Lung (tissue), 17 donors: ENCODE measurements at places on chromosomes 16 and 17. TPM values are rescaled to one million over a fixed set of nuclear protein-coding genes. Genes with fewer than 3 reads are reported as not detected.

DNA sequence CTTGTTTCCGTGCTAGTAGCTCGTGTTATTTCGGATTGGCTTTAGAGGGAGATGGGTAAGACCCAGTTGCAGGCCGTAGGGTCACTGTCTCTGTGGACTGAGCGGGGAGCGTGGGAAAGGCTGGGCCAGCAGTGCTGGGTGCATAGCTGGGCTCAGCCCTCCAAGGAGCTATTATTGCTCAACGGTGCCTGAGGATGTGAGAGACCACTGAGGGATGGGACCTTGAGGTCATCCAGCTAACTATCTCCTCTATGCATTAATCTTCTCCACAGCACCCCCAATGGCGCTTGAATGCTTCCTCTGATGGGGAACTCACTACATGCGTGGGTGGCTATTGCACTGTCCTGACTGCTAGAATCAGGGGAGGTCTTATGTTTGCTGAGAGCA lies 126.1 kb upstream of the FOXF1 start:
- H3K4me3 ChIP-seq, result no peak overlapping the region
- peaks cover 7% of the 10 kb centered on the region for H3K4me1 ChIP-seq
- no peak for DNase-seq
- H3K27ac ChIP-seq, result peak overlapping the region; percentile 46
- no peaks in the 10 kb centered on the region for H3K36me3 ChIP-seq

- H3K36me3 ChIP-seq, result no peaks in the 10 kb centered on the region
- no peaks in the 10 kb centered on the region for H3K4me1 ChIP-seq
- no peaks in the 10 kb centered on the region for H3K27me3 ChIP-seq
Measured at GRCh38 chr16:6558661-6559060, 774.0 kb upstream of the RBFOX1 start.

DNA sequence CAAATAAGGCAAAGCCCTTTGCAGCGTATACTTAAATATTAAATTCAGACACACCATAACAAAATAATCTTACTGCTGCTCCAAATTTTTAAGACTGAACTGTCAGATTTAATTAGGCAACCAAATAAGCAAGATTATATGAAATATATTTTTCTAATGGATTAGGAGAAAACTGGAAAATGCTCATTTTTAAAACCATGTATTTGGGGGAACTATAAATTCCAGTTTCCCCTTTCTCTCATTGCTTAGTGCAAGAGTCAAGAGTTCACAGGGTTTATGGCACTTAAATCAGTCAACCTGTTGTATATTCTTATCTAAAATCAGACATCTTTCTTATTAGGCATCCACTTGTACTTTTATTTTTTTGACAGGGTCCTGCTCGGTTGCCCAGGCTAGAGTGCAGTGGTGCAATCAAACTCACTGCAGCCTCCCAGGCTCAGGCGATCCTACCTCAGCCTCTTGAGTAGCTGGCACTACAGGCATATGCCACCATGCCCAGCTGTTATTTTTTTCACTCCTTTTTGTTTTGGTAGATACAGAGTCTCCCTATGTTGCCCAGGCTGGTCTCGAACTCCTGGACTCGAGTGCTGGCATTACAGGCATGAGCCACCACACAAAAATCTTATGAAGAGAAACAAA lies 2.1 kb upstream of the KANSL1 start:
- H3K4me3 ChIP-seq, result no peak overlapping the region
- peaks cover 3% of the 10 kb centered on the region for H3K4me1 ChIP-seq
- H3K36me3 ChIP-seq, result no peaks in the 10 kb centered on the region
- no peak for DNase-seq

DNA sequence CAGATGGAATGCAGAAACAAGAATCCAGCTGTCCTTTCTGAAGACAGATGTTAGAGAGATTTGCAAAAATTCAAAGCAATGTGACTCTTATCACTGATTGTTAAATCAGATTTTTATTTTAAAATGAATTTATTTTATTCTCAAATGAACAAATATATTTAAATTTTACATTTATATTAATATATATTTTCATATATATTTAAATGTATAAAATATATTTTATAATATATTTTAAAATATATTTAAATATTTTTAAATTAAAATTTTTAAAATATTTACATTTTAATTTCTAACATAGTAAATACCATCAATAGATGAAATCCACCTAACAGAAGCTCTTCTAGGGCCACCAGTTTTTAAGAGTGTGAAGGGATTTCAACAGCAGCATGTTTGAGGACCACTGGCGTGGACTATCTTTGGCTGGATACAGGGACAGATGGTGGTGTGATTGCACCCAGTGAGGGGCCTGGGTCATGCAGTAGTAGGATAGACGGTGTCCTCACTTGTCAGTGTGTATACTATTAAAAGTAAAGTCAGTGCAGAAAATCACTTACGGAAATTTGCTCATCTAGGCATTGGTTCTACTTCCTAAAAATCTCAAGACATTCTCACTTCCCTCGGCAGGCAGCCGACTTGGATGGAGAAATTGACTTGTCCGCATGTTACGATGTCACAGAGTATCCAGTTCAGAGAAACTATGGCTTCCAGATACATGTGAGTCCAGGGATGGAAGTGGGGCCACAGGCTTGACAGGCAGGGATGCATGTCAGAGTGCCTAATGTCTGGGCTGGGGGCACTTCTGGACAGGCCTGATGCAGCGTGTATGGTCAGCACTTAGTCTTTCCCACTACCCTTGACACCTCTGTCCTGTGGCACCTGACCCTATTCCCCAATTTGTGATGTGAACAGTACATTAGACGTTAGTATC lies 56.3 kb downstream of the PLD6 start:
- peak overlapping the region; percentile 78 for H3K27ac ChIP-seq
- H3K36me3 ChIP-seq, result peaks cover 63% of the 10 kb centered on the region
- no peaks in the 10 kb centered on the region for H3K27me3 ChIP-seq
- DNase-seq, result no peak
- H3K4me3 ChIP-seq, result no peak overlapping the region
- no peaks in the 10 kb centered on the region for H3K4me1 ChIP-seq

DNA sequence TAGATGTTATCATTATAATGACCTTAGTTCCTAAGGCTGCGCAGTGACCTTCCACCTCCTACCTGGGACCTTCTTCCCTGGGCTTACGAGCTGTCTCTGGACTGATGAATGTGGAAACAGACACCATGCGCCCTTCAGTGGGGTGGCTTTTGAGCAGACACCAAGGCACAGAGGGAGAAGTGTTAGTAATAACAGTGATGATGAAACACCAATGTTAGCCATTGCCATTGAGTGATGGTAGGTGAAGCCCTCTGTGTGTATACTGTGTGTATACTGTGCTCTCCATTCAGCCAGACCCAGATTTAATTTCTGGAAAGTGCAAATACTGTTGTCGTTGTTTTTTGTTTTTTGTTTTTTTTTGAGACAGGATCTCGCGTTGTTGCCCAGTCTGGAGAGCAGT lies 44.5 kb downstream of the CLEC16A start:
- peaks cover 2% of the 10 kb centered on the region for H3K4me1 ChIP-seq
- DNase-seq, result no peak
- no peaks in the 10 kb centered on the region for H3K27me3 ChIP-seq
- H3K36me3 ChIP-seq, result peaks cover 4% of the 10 kb centered on the region

- no peaks in the 10 kb centered on the region for H3K27me3 ChIP-seq
- no peak for DNase-seq
- no peak overlapping the region for H3K4me3 ChIP-seq
- H3K27ac ChIP-seq, result peak overlapping the region; percentile 35
- no peaks in the 10 kb centered on the region for H3K4me1 ChIP-seq
- H3K36me3 ChIP-seq, result no peaks in the 10 kb centered on the region
Measured at GRCh38 chr17:74691151-74691550, 21.6 kb downstream of the CD300LF start.

GRCh38 chr17:76467809-76468633 lies 618 bp downstream of the AANAT start:
- no peak for DNase-seq
- H3K4me1 ChIP-seq, result no peaks in the 10 kb centered on the region
- H3K27me3 ChIP-seq, result no peaks in the 10 kb centered on the region
- H3K36me3 ChIP-seq, result no peaks in the 10 kb centered on the region
- H3K27ac ChIP-seq, result no peak overlapping the region

DNA sequence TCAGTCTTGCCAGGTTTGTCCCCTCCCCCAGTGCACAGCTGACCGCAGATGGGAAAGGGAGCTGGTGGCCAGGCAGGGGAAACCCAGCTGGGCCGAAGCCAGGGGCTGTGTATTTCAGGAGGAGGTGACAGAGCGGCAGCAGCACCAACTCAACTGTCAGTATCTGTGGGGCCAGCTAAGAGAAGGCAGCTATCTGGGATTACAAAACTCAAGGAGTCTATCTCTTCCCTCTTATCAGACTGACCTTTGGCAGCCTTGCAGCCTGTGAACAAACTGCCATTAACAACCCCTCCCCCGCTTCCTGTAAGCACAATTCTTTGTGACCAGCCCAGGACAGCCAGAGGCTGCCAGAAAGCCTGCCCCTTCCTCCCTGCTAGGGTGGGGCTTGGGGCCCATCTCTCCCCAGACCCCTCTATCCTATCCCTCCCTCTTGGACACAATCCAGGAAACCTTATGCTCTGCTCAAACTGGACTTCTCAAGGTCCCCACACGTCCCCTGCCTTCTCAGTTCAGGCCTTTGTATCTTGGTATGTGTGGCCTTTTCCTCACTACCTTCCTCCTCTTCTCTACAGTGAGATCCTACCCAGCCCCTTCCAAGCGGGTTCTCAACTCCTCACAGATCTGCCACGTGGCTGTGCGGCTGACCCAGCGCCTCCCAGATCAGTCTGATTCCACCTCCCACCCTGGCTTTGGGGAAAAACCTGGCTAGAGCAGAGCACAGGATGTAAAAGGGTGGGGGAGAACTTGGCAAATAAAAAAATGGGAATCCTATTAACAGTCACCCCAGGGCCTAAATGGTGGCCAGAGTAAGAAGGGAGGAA lies 10.5 kb downstream of the ST3GAL2 start:
- DNase-seq, result peak; percentile 97
- H3K27ac ChIP-seq, result peak overlapping the region; percentile 96
- H3K27me3 ChIP-seq, result no peaks in the 10 kb centered on the region
- no peak overlapping the region for H3K4me3 ChIP-seq
- peaks cover 44% of the 10 kb centered on the region for H3K4me1 ChIP-seq

DNA sequence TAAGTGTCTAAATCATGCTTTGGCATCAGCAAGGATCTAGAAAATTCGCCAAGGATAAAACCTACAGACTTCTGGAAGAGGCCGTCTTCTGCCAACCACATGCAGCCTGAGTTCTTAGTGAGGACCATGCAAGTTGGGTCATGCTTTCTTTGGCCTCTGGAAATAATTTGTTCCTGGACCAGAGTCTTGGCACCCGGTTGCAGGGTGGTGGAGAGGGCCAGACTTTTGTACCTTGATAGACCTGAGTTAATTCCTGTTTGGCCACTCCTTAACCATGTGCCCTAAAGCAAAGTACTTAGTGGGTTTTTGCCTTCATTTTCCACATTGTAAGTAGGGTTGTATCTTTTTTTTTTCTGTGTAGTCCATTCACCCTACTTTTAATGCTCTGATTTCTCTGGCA lies 283.4 kb upstream of the IRX5 start:
- H3K27ac ChIP-seq, result no peak overlapping the region
- peaks cover 3% of the 10 kb centered on the region for H3K27me3 ChIP-seq
- no peak for DNase-seq
- H3K4me1 ChIP-seq, result peaks cover 2% of the 10 kb centered on the region
- no peak overlapping the region for H3K4me3 ChIP-seq
- no peaks in the 10 kb centered on the region for H3K36me3 ChIP-seq

DNA sequence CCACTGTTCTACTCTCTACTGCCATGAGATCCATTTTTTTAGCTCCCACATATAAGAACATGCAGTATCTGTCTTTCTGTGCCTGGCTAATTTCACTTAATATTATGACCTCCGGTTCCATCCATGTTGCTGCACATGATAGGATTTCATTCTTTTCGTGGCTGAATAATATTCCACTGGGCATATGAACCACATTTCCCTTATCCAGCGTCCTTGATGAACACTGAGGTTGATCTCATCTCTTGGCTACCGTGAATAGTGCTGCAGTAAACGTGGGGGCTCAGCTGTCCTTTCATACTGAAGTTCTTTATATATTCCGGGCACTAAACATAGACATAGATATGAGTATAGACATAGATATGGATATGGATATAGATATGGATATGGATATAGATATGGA lies 109.3 kb upstream of the TNRC6C start:
- DNase-seq, result peak; percentile 51
- H3K4me1 ChIP-seq, result no peaks in the 10 kb centered on the region
- no peaks in the 10 kb centered on the region for H3K36me3 ChIP-seq
- no peak overlapping the region for H3K27ac ChIP-seq
- no peak overlapping the region for H3K4me3 ChIP-seq

DNA sequence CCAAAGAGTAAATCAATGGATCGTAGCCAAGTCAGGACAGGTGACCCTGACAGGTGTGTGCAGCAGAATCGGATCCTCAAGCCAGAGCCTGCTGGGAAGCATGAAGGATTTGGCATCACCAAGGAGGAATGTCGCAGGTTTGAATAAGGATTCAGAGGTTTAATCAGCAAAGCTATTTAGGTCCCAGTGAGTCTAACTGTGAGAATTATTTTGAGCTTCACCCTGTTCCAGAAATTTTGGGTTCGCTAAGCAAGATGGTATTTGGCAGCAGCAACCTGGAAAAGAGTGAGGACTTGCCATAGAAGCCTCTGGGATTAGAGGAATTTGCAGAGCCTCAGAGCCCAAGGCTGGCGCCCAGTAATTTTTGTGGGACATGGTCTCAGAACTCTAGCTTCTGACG lies 173.0 kb downstream of the CCDC182 start:
- DNase-seq, result no peak
- H3K27me3 ChIP-seq, result no peaks in the 10 kb centered on the region
- peaks cover 7% of the 10 kb centered on the region for H3K4me1 ChIP-seq
- no peak overlapping the region for H3K27ac ChIP-seq
- H3K36me3 ChIP-seq, result no peaks in the 10 kb centered on the region

DNA sequence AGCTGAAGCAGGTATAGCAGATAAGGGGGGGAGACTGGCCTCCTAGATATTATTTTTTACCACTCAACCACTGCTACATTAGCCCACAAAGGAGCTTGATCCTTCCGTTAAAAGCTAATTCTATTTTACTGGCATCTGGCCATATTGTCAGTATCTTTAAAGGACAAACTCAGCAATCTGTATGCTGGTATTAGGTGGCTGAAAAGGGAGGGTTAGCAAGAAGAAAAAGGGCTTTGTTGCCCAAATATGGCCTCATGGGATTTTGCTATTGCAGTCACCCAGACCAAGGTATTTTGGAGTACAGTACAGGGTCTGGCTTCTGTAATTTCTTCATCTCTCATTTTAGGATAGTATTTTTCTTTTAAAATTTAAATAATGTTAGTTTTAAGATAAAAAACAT lies 14.4 kb downstream of the RFWD3 start:
- H3K27me3 ChIP-seq, result no peaks in the 10 kb centered on the region
- H3K36me3 ChIP-seq, result peaks cover 26% of the 10 kb centered on the region
- no peak for DNase-seq
- H3K4me3 ChIP-seq, result no peak overlapping the region

GRCh38 chr16:88783391-88784073 lies 1.5 kb downstream of the PIEZO1 start:
- H3K4me1 ChIP-seq, result peaks cover 26% of the 10 kb centered on the region
- H3K36me3 ChIP-seq, result no peaks in the 10 kb centered on the region
- no peaks in the 10 kb centered on the region for H3K27me3 ChIP-seq
- H3K27ac ChIP-seq, result peak overlapping the region; percentile 96

GRCh38 chr17:57553991-57554825 lies 190.9 kb downstream of the CCDC182 start:
- no peaks in the 10 kb centered on the region for H3K27me3 ChIP-seq
- H3K4me1 ChIP-seq, result peaks cover 20% of the 10 kb centered on the region
- no peaks in the 10 kb centered on the region for H3K36me3 ChIP-seq
- DNase-seq, result peak; percentile 90
- no peak overlapping the region for H3K27ac ChIP-seq
- no peak overlapping the region for H3K4me3 ChIP-seq

GRCh38 chr17:46910179-46910927 lies 12.6 kb upstream of the GOSR2 start:
- no peaks in the 10 kb centered on the region for H3K4me1 ChIP-seq
- H3K36me3 ChIP-seq, result no peaks in the 10 kb centered on the region
- no peak overlapping the region for H3K4me3 ChIP-seq
- DNase-seq, result no peak
- H3K27ac ChIP-seq, result no peak overlapping the region
- no peaks in the 10 kb centered on the region for H3K27me3 ChIP-seq

The TRPV3 gene
- total RNA-seq, result 0.91 TPM

The RRAD gene
- 35.4 TPM for total RNA-seq

The KRT28 gene
- not detected for total RNA-seq

The ALDH3A1 gene
- 5.6 TPM for total RNA-seq
